ENCODE measurements at places on chromosomes 16 and 17.

GRCh38 chr17:62859146-62859545 is 51.0 kb upstream of the MARCHF10 start:
- no peak for DNase-seq

GRCh38 chr17:42456223-42457106 is 2.2 kb upstream of the ATP6V0A1 start:
- peak; percentile 4 for DNase-seq

DNA sequence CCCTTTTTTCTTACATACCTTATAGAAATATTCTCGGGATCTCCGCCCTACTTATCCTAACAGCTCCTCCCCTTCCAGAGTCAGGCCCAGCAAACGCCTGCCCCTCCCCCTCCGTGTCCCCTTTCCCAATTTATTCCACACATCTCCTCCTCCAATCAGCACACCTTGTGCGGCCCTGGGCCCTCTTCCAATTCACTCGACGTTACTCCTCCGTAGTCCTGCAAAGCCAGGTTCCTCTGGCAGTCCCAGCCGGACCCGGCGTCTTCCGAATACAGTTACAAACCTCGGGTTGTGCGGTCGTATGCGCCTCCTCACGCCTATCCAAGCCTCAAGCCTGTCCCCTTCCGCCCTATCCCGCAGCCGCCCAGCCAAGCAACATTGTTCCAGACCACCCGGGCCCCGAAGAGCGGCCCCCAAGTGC is 677 bp downstream of the CBX1 start:
- DNase-seq = no peak

DNA sequence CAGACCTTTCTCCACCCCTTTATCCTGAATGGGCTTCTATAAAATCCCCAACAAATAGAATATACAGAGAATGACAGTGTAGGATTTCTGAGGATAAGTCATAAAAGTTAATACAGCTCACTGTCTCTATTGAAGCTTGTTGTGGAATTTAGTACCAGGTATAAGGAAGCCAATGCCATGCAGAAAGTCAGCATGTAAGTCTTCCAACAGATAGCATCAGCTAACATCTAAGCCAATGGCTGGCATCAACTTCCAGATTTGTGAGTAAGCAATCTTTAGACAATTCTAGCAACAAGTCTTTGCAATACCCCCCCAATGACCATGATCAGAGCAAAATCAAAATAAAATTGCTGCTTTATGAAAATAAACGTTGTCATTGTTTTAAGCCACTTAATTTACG is 22.5 kb upstream of the LRRC37A3 start:
- DNase-seq = no peak

DNA sequence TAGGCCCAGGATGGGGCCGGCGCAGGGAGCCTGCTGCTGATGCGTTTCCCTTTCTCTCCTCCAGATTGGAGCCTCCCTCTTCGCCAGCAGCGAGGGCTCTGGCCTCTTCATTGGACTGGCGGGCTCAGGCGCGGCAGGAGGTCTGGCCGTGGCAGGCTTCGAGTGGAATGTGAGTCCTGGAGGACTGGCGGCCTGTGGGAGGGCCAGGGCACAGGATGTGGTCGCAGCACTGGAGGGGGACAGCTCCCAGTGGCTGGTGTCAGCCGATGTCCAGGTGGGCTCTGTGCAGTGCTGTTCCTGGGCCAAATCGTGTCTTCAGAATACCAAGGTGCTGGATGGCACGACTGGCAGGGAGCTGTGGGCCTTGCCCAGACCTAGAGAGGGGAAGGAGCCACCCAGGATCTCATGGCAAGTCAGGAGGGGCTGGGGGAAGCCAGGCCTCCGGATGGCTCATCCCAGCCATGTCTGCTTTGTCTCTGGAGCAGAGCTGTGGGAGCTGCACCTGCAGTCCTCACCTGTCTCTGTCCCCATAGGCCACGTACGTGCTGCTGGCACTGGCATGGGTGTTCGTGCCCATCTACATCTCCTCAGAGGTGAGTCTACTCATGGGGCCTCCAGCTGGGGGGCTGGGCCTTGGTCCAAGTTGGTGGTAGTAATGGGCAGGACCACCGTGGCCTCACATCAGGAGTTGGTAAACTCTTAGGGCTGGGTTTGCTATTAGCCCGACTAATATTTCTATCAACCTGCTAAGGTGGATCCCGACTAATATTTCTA is 7.3 kb downstream of the SLC5A10 start:
- DNase-seq = no peak

- no peak for DNase-seq
Observed at GRCh38 chr17:81393684-81394376, 1.4 kb upstream of the BAHCC1 start.

DNA sequence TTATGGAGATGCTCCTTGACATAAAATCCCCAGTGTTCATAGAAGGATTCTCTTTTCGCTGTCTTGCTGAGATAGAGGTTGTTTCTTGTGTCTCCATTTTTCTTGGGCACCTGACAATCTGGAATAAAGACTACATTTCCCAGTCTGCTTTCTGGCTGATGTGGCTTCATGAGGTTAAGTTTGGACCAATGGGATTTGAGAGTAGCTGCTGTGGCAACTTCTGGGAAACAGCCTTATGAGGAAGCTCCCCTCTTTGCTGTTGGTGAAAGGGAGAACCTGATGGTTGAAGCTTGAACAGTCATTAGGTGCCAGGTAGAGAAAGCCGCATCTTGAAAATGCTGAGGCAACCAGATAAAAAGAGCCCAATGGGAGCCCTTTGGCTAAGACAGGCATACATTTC is 24.4 kb downstream of the HS3ST4 start:
- DNase-seq = no peak

GRCh38 chr17:413706-414380 is 61.2 kb upstream of the RPH3AL start:
- DNase-seq = no peak

DNA sequence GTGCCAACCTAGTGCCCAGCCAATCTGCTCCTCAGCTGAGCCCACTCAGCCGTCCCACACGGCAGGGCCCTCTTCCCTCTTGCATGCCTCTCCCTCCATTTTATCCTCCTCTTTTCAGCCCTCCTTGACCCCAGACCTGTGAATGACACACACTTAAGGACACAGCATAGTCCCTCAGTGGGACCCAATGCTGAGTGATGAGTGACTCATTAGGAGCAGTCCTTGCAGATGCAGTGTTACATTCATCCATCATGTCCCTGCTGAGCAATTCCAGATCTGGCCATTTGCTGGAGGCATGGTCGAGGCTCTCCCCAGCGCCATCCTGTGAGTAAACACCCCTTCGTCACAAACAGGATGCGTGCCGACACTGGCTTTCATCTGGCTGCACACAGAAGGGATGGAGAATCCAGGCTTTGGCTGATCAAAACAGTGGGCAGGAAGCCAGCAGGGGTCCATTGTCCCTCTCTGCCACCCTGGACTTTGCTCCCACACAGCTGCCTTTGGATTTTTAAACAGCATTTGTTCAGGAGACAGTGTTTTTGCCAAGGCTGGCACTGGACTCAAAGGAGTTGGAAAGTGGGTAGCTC is 122.6 kb downstream of the AXIN2 start:
- no peak for DNase-seq

DNA sequence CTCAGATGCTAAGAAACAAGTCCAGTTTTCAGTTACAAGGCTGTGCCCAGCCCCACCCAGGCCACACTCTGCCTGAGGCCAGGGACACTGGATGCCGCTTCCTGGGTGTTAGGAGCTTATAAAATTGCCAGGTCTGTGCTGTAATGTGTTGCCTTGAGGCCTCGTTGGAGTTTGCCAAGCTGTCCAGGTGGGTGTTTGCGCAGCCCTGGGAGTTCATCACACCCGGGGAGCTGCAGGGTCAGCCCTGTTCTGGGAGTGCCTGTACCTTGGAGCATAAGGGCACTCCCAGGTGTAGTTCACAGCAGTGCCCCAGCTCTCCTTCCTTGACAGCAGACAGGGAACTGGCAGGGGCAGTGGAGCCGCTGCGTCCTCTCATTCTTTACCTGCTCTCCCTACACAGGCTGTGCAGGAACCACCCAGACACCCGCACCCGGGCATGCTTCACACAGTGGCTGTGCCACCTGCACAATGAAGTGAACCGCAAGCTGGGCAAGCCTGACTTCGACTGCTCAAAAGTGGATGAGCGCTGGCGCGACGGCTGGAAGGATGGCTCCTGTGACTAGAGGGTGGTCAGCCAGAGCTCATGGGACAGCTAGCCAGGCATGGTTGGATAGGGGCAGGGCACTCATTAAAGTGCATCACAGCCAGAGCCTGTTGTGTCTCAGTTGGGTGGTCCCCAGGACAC is 1.6 kb downstream of the GFER start:
- DNase-seq = no peak

DNA sequence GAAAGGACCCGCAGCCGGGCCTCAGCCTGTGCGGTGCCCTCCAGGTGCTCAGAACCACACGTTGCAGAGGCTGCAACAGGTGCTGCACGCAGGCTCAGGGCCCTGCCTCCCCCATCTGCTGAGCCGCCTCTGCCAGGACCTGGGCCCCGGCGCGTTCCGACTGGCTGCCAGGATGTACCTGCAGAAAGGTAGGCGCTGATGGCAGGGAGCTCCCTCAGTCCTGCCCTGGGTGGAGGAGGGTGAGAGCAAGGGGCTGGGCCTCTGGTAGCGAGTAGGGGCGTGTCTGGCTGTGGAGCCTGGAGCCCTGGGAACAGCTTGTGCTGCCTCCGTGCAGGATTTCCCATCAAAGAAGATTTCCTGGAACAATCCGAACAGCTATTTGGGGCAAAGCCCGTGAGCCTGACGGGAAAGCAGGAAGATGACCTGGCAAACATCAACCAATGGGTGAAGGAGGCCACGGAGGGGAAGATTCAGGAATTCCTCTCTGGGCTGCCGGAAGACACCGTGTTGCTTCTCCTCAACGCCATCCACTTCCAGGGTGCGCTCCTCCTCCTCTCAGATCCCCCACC is 4.4 kb downstream of the SERPINF2 start:
- DNase-seq = no peak

- no peak for DNase-seq
Observed at GRCh38 chr17:37133136-37133535, 184.4 kb downstream of the AATF start.

DNA sequence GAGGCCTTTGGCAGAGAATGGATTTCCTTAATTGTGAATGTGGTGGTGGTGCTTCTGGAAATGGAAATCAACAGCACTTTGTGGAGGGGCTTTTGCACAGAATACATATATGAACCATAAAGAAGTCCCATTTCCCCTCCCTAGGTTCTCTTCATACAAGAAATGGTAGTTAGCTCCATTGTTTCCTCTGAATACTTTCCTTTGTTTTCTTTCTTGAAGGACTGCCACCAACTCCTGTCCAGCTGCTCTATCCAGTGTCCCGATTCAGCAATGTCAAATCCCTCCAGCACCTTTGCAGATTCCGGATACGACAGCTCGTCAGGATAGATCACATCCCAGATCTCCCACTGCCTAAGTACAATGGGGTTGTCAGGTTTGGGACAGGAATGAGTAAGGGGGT is 33.2 kb upstream of the ARHGAP23 start:
- DNase-seq = no peak

DNA sequence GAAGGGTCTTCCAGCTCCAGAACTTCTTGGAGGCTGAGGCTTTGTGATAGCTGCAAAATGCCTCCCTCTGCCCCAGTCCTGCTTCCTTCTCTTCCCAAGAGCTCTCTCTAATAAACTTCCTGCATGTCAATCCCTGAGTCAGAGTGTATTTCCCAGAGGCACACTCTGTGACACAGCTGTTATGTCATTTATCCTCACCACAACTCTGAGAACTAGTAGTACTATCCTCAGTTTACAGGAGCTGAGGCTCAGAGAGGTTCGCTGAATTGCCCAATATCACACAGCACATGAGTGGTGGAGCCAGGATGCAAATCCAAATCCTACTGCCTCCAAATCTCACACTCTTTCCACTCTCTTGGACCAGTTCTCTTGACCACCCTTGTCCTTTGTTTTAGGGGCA is 20.0 kb downstream of the UNC45B start:
- no peak for DNase-seq

DNA sequence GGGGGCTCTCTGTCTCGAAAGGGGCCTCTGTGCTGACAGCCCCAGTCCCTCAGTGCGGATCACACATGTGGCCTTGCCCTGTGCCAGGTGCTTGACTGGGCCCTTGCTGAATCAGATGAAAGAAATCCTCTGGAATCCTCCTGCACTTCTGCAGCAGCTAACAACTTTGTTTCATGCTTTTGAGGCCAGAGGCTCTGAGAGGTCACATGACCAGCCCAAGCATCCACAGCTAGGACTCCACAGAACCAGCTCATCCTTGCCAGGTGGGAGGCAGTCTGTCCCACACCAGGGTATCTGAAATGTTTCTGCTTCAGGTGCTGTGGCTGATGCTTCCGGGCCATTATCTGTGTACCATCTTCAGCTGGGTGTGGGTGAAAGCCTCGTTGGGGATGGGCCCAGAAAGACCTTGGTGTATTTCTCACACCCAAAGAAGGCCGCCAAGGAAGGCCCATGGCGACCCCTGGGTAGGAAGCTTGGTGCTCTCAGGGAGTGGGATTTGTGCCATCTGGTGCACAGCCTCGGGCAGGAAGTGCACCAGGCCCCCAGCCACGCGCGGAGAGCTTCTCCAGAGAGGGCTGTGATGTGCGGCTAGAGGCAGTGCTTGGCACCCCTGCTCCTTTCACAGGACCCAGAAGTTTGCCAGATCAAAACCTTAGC is 143.8 kb downstream of the CLEC16A start:
- DNase-seq = peak; percentile 20

DNA sequence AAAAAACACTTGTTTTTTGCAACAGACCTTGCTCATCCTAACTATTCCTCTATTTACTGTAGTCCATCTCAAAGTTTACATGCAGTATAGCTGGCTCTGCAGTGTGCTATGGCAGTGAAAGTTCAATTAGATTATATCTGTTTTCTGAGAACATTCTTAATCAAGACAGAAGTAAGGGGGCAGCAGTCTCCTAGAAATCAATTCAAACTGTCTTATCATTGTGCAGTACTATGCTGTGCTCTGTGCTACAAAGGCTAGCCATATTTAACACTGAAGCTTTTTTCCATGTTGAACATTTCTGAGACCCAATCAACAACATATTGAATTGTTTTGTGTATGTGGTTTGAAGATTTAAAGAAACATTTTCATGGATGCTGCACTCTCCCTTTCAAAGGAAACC is 11.4 kb downstream of the NETO2 start:
- DNase-seq = no peak

All from T-cell (primary cell).